Left cardiac atrium (tissue), 4 donors: ENCODE measurements at places on chromosomes 2 and 18. TPM values are rescaled to one million over a fixed set of nuclear protein-coding genes. Genes with fewer than 3 reads are reported as not detected.

The PRSS56 gene
- 0.16 TPM for total RNA-seq

GRCh38 chr18:58527952-58528287 lies 101.0 kb downstream of the ALPK2 start:
- no peak for DNase-seq

DNA sequence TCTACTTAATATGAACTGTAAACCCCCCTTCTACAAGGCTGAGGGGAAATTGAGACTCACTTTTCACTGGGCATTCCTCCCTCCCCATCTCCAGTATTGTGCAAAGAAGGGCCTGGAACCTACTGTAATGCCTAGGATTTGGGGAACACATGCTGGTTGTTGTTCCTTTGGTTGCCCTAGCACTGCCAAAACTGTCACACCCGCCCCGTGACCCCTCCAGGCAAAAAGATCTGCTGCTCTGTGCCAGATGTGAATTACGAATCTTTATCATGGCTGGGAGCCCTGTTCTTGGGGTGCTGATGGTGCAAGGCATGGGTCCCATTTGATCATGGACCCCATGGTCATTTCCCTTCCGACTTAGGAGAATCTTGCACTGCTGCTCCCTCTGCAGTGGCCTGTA lies 95.4 kb downstream of the CABLES1 start:
- DNase-seq = peak; percentile 41

The SAP130 gene
- 13.1 TPM for total RNA-seq

DNA sequence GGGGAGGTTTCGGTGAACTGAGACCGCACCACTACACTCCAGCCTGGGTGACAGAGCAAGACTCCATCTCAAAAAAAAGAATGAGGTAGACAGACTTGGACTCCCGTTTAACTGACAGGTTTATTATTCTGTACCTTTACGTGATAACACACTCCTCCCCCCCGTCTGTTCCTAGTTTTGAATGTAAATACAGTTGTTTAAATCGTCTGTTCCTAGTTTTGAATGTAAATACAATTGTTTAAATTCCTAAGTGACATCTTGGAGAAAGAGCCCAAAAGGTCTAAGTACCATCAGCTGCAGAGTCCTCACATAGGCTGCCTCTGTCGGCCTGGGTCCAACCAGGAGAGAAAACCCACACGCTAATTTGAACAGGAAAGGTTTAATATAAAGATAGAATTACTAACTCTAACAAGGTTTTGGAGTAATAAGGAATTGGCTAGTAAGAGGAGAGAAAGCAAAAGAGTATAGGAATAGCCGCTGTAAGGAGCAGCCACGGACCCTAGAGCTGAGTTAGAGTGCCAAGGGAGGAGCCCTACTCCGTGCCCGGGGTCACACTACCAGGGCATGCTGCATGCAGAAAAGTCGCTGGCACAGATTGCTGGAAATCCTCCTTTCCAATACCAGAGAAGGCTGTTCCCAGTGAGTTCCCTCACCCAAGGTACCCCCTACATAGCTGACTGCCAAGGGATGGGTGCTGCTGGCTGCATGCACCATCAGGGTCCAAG lies 83.5 kb upstream of the RANBP2 start:
- DNase-seq = no peak

DNA sequence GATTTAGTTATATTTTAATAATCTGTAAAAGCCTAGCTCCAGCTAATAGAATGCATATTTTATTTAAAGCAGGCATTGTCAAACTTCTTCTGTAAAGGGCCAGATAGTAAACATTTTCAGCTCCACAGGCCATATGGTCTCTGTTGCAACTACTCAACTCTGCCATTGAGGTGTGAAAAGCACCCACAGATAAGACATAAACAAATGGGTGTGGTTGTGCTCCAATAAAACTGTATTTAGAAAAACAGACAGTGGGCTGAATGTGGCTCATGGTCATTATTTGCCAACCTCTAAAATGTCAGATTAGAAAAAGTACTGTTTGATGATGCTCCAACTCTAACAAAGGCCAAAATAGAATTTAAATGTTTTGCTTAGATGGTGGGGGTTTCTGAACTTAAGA lies 519.9 kb downstream of the RNF144A start:
- DNase-seq = no peak

The DNAH6 gene
- total RNA-seq = 0.38 TPM

DNA sequence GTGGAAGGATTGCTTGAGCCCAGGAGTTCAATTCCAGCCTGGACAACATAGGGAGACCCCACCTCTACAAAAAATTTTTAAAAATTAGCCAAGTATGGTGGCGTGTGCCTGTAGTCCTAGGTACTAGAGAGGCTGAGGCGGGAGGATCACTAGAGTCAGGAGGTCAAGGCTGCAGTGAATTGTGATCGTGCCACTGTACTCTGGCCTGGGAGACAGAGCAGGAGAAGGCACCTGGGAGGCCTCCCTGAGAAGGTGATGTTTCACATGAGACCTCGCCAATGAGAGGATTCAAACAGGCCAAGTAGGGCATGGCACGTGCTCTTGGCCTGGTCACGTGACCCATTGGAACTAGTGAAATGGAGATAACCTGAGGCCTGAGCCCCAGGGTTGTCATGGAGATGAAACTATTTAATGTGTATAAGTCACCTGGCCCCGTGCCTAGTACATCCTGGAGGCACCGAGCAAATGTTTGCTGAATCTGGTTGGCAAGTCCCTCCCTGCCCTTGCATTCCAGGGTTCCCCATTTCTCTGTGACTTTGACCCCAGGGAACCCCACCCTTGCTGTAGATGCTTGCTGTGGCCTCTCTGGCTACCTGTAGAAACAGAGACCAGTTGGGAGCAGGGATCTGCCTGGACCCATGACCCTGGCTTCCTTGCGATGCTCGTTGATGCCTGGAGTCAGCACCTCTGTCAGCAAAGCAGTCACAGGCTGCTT lies 26.1 kb upstream of the ROCK2 start:
- no peak for DNase-seq

DNA sequence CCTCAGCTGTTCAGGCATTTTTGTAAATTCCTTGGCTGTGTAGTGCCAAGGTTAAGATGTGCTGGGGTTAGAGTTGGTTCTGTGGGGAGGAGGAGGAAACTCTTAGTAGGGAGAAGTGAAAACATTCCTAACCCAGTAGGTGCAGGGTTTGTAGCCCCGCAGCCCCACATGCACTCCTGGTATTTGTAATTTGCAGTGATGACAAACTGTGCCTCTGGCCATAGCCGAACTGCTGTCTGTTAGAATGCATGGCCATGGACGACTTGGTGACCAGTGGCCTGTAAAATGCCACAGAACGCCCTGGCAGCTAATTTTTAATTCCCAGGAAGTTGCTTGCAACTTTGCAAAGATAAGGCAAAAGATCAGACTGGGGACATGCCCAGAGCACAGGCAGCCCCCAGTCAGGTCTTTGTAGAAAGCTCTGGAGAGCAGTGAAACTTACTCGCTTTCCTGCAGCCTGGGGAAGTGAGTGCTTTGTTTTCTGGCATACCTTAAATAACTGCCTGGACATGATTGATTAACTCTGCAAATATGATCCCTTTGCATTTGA lies 38.4 kb downstream of the LYPD6B start:
- no peak for DNase-seq

The MAP4K3 gene
- 31.2 TPM for total RNA-seq

The PCARE gene
- 1.0 TPM for total RNA-seq

GRCh38 chr2:223943561-223944008 lies 1.6 kb downstream of the WDFY1 start:
- DNase-seq = peak; percentile 49

DNA sequence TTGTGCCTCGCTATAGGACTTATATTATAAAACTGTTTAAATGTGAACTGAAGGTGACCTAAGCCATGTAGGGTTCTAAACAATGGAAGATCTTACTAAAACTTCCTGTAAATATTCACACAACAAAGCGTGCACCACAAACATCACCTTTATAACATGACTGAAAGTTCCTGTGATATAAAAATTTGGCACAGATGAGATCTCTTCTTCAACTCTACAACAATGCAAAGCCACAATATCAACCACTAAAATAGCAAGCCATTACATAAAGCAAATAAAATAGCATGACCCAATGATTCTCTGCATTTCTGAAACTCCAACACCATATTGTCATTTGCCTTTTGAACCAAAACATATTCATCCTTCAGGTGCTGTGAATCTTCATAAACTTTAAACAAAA lies 3.5 kb downstream of the YES1 start:
- DNase-seq = no peak

DNA sequence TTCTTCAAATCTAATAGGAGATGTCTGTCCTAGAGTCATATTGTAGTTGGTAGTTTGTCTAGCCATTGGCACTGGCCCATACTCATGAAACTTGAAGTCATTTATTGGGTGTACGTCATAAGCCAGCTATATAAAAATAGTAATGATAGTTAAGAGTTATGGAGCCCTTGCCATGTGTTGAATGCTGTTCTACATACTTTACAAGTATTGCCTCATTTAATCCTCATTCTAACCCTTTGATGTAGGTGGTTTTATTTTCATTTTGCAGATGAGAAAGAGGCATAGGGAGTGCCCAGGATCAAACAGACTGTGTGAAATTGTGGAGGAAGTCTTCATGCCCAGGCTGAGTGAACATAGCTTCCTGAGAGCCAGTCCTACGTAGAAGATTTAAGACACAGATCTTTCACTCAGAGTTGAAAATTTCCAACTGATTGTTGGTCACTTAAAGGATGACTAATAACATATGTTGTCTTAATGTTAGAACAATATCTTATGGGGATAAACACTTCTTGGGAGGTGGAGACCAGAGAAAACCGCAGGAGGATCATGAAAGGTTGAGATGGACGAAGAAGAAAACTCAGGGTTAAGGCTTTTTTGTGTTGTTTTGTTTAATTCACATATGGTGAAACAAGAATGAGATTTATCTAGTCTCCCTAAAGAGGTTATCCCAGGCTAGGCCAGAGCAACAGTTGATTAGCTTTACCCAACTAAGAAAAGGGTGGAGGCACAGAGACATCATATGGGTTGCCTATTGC lies 156.0 kb downstream of the CERS6 start:
- no peak for DNase-seq

The ACVR1C gene
- total RNA-seq = 2.6 TPM

The ACADL gene
- total RNA-seq = 4.6 TPM

- no peak for DNase-seq
Measured at GRCh38 chr2:177391822-177392372, 676 bp upstream of the AGPS start.

The CFAP65 gene
- not detected for total RNA-seq

GRCh38 chr2:20501974-20502373 lies 55.1 kb downstream of the RHOB start:
- DNase-seq = no peak

DNA sequence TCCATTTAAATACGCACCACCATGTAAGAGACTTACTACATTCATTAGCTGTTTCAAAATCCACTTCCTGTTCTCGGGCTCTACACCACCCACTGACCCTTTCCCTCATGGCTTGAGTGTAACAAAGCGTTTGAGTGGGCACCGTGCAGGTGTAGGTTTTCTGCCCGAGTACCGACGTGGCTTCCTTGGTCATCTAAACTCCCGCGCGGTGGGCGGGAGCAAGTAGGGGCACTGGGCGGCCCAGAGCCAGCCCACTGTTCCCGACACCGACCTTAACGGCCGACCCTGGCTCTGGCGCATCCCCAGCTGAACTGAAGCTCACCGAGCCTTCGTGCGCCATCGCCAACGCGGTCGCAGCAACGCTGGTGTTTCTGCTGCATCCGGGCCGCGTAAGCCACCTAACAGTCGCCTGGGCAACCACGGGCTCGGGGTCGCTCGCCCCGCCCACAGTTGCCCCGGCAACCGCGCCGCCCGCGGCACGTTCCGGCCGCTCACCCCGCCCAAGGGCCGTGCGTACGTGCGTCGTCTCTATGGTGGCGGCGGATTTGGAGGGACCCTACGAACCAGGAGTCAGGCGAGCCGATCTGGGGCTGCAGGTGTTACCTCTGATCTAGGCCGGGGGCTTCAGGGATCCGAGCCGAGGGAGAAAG lies at the start of the genes C2orf81 and WDR54:
Gene C2orf81 (minus strand): TSS at position 399 of the 650 bp plus-strand sequence. CDS start 59 bp downstream, at position 340.
Gene WDR54 (plus strand): TSS at position 510 of the 650 bp plus-strand sequence. CDS start 424 bp downstream, outside the sequence.
- DNase-seq = peak; percentile 92

The QPCT gene
- 1.4 TPM for total RNA-seq
